ENCODE measurements at places on chromosomes 3 and 15. TPM values are rescaled to one million over a fixed set of nuclear protein-coding genes. Genes with fewer than 3 reads are reported as not detected.
A peak's percentile ranks its signal among the peaks of the same experiment; 100 is the strongest.

DNA sequence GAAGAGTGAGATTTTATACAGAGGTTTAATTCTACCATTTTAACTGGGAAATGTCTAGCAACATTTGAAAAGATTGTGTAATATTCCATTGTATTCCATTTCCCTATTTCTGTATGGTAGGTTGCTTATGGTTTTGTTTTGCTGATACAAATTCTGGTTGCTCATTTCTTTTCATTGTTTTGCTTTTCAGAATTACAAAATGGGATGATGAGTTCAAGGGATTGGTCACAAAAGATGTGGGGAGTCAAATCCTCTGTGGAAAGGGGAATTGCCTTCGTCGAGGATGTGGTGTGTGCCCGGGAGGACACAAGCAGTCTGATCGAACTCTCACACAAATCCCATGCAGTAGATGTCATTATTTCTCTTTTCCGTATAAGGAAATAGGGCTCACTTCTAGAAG, 18.3 kb downstream of the SLCO3A1 start:
- no peaks in the 10 kb centered on the region for H3K4me1 ChIP-seq
- H3K4me3 ChIP-seq, result no peak overlapping the region
- H3K36me3 ChIP-seq, result no peaks in the 10 kb centered on the region
- H3K27ac ChIP-seq, result no peak overlapping the region
- no peak for DNase-seq
- no peaks in the 10 kb centered on the region for H3K27me3 ChIP-seq

NR1I2 gene
- 0.08 TPM for total RNA-seq

DNA sequence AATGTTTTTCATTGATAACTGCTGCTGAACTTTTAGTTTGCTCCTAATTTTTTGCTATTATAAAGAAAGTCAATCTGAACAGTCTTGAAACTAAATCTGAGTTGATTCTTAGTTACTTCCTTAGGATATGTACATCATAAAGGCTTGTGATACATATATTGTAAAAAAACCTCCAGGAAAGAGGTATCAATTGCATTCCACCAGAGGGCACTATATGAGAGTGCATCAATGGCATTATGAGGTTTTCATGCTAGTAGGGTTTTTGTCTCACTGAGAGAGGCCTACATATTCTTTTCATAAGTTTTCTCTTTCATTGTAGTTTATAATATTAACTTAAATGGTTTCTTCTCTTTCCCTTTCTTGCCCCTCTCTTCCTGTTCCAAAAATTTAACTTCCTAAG, 46.9 kb downstream of the PIK3R4 start:
- no peak for DNase-seq
- no peak overlapping the region for H3K4me3 ChIP-seq
- H3K27me3 ChIP-seq, result no peaks in the 10 kb centered on the region
- no peaks in the 10 kb centered on the region for H3K4me1 ChIP-seq
- H3K27ac ChIP-seq, result no peak overlapping the region

DNA sequence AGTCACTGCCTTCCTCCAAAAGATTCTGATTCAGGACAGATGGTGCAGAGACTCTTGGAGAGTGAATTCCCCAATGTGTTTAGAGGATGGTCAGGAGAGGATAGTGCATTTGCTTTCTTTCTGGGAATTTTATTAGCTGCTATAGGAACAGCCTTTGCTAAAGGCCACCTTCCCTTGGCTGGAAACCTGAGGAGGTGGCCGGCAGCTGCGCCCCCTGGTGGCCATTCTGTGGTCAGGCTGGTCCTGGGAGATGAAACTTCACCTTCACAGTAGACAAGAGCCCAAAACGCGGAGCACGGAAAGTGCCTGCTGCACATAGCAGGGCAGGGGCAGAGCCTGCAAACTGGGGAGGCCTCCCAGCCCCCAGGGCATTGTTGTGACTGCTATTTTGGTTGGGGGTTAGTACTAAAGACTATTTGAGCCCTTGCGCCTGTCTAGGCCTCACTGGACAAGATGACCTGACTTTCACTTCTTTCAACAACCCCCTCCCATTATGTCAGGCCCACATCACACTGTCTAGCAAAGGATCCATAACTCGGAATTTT, 34.3 kb downstream of the SEC22C start:
- H3K27me3 ChIP-seq, result no peaks in the 10 kb centered on the region
- no peaks in the 10 kb centered on the region for H3K4me1 ChIP-seq
- 0 out of 2 replicates have a peak, but pooled peaks cover 5% of the 10 kb centered on the region for H3K36me3 ChIP-seq
- DNase-seq, result peak; percentile 36
- no peak overlapping the region for H3K27ac ChIP-seq

- no peak overlapping the region for H3K27ac ChIP-seq
- H3K4me1 ChIP-seq, result no peaks in the 10 kb centered on the region
Observed at GRCh38 chr3:196197524-196197923, 13.7 kb downstream of the ZDHHC19 start.

GRCh38 chr3:10602271-10602670, 96.9 kb upstream of the ATP2B2 start:
- no peak overlapping the region for H3K27ac ChIP-seq
- H3K4me3 ChIP-seq, result no peak overlapping the region
- DNase-seq, result no peak
- no peaks in the 10 kb centered on the region for H3K4me1 ChIP-seq

IL17RE gene
- 0.37 TPM for total RNA-seq

TMA7 gene
- 551 TPM for total RNA-seq

REC114 gene
- total RNA-seq, result not detected

GRCh38 chr15:87871731-87872320, 384.7 kb downstream of the NTRK3 start:
- no peak for DNase-seq
- H3K27ac ChIP-seq, result peak overlapping the region; percentile 36
- no peak overlapping the region for H3K4me3 ChIP-seq
- H3K36me3 ChIP-seq, result no peaks in the 10 kb centered on the region

GRCh38 chr3:58766587-58767282, 100.2 kb upstream of the FAM3D start:
- H3K4me3 ChIP-seq, result no peak overlapping the region
- H3K4me1 ChIP-seq, result no peaks in the 10 kb centered on the region
- H3K27me3 ChIP-seq, result no peaks in the 10 kb centered on the region
- no peaks in the 10 kb centered on the region for H3K36me3 ChIP-seq

EFHB gene
- total RNA-seq, result 0.11 TPM

LRRC2 gene
- 2.8 TPM for total RNA-seq

GRK7 gene
- total RNA-seq, result not detected

DNA sequence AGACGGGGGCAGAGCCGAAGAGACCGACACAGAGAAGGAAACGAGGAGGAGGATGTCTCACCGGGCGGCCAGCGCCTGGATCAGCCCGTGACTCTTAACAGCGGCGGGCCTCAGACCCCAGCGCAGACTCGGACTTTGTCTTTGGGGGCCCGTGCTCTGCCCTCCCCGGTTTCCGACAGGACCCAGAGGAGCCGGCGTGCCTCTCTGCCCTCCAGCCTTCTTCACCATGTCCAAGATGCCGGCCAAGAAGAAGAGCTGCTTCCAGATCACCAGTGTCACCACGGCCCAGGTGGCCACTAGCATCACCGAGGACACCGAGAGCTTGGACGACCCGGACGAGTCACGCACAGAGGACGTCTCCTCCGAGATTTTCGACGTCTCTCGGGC, 1.0 kb downstream of the TSC22D2 start:
- H3K4me3 ChIP-seq, result peak overlapping the region; percentile 78
- DNase-seq, result no peak
- no peaks in the 10 kb centered on the region for H3K27me3 ChIP-seq

- H3K4me1 ChIP-seq, result peaks cover 65% of the 10 kb centered on the region
- peak overlapping the region; percentile 60 for H3K27ac ChIP-seq
- no peak overlapping the region for H3K4me3 ChIP-seq
- peaks cover 5% of the 10 kb centered on the region for H3K36me3 ChIP-seq
Observed at GRCh38 chr15:82128401-82129148, 82.8 kb upstream of the MEX3B start.

- no peaks in the 10 kb centered on the region for H3K36me3 ChIP-seq
- DNase-seq, result no peak
- H3K27me3 ChIP-seq, result no peaks in the 10 kb centered on the region
- H3K4me1 ChIP-seq, result peaks cover 12% of the 10 kb centered on the region
- H3K27ac ChIP-seq, result no peak overlapping the region
Observed at GRCh38 chr3:187926620-187927019, 181.4 kb upstream of the BCL6 start.

DNA sequence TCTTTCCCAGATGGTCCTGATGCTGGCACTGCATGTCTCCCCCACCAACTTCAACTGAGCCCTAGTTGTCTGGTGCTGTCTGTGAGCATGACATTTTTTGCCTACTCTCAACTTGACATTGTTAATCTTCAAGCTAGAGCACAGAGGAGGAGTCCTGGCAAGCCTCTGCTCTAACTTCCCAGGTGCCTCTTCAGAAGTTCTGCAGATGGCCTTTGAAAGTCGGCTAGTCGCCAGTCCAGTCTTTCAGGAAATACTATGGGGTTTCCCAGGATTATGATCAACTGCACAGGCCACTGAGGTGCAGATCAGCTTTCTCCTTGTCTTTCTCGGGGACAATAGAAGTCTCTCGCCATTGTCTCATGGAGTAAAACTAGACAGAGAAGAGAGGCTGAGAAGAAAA, 86.7 kb downstream of the ST8SIA2 start:
- H3K36me3 ChIP-seq, result no peaks in the 10 kb centered on the region
- no peaks in the 10 kb centered on the region for H3K4me1 ChIP-seq
- no peaks in the 10 kb centered on the region for H3K27me3 ChIP-seq
- H3K4me3 ChIP-seq, result no peak overlapping the region
- no peak for DNase-seq

GRCh38 chr15:76642671-76643070, 262.5 kb downstream of the SCAPER start:
- no peak for DNase-seq
- no peaks in the 10 kb centered on the region for H3K36me3 ChIP-seq
- no peak overlapping the region for H3K4me3 ChIP-seq
- no peak overlapping the region for H3K27ac ChIP-seq
- no peaks in the 10 kb centered on the region for H3K4me1 ChIP-seq

CYP1A2 gene
- not detected for total RNA-seq

DNA sequence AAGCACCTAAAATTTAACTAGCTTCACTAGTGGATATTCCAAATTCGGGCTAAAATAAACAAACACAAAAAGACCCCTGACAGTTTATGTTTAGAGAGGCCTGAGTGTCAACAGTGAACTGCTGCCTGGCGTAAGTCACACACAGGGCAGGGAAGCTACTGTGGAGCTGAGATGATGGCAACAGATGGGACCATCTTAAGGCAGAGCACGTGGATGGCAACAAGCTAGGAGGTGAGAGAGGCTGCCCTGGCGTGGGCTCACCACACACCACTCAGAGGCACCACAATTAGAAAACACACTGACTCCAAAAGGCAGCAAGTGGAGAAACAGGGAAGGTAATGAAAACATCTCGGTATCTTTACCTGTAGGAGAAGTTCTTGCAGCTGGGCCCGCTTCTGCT, 93.3 kb downstream of the ATP1B3 start:
- H3K36me3 ChIP-seq, result no peaks in the 10 kb centered on the region
- no peak overlapping the region for H3K4me3 ChIP-seq
- no peaks in the 10 kb centered on the region for H3K4me1 ChIP-seq
- no peaks in the 10 kb centered on the region for H3K27me3 ChIP-seq

ARPP21 gene
- total RNA-seq, result not detected

SERPINI2 gene
- not detected for total RNA-seq

CPLX3 gene
- not detected for total RNA-seq

SLC28A2 gene
- not detected for total RNA-seq

DNA sequence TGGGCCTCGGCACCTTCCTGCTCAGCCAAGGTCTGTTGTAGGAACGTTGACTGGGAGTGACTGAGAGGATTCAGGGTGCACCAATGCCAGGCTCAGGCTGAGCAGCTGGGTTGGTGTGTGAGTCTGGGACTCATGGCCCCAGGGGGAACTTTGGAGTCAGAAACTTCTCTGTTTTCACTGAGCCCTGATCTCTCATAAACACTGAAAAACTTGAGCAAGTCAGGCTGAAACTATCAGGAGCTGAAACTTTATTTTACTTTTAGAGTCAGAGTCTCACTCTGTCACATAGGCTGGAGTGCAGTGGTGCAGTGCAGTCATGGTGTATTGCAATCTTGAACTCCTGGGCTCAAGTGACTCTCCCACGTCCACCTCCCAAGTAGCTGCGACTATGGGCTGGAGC, 3.0 kb downstream of the TRAK1 start:
- no peak overlapping the region for H3K27ac ChIP-seq
- no peak for DNase-seq
- H3K4me1 ChIP-seq, result peaks cover 48% of the 10 kb centered on the region
- no peak overlapping the region for H3K4me3 ChIP-seq

GRCh38 chr3:176807938-176808337, 389.3 kb downstream of the TBL1XR1 start:
- no peak overlapping the region for H3K27ac ChIP-seq
- DNase-seq, result no peak
- no peaks in the 10 kb centered on the region for H3K4me1 ChIP-seq

DNA sequence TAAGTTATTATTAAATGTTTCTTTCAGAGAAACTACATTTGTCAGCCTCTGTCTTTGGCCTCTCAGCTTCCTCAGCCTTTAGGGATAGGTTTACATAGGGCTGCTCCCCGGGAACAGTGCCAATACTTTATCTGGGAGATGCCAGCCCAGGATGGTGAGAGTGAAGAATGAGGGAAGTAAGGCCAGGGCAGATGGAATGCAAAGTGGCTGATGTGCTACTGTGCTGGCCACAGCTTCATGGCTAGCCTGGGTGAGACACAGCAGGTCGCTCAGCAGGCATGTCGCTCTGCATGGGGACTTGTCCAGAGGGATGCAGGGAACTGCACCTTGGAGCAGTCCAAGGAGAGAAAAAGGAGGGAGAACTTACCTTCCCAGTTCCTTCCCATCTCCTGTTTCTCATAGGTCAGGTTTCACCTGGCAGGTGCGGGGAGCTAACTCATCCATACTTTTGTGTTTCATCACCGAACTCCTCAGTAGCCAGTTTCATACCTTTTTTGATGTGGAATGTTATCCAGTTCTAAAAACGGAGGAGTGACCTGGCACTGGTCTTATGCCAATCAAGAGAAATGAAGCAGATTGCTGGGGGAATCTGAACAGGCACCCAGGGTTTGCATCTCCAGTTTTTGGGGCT, 30.9 kb upstream of the C15orf39 start:
- H3K27ac ChIP-seq, result peak overlapping the region; percentile 42
- no peak overlapping the region for H3K4me3 ChIP-seq
- no peaks in the 10 kb centered on the region for H3K36me3 ChIP-seq
- DNase-seq, result no peak
- peaks cover 54% of the 10 kb centered on the region for H3K4me1 ChIP-seq
- H3K27me3 ChIP-seq, result no peaks in the 10 kb centered on the region

- H3K36me3 ChIP-seq, result no peaks in the 10 kb centered on the region
- H3K4me1 ChIP-seq, result no peaks in the 10 kb centered on the region
- H3K4me3 ChIP-seq, result no peak overlapping the region
- H3K27ac ChIP-seq, result no peak overlapping the region
- no peaks in the 10 kb centered on the region for H3K27me3 ChIP-seq
Observed at GRCh38 chr15:100104245-100104644, 237.5 kb downstream of the ADAMTS17 start.

ZIC1 gene
- total RNA-seq, result 10.9 TPM

FETUB gene
- total RNA-seq, result not detected

IMPG2 gene
- total RNA-seq, result 0.05 TPM

CDHR4 gene
- total RNA-seq, result not detected

SPINT1 gene
- total RNA-seq, result not detected

DNA sequence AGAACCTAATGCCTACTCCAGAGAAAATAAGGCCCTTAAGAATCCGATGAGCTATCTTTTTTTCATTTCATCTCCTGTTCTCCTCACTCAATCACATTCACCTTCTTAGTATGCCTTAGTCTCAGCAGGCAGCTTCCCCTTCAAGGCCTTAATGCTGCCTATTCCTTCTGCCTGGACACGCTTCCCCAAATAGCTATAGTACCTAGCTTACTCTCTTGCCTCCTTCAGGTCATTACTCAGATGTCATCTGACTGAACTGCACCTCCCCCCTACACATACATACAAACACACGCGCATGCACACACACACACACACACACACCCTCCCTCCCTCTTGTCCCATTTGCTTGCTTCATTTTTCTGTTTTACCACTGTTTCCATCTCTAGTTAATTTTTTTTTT, 191.5 kb upstream of the MLF1 start:
- no peak overlapping the region for H3K27ac ChIP-seq
- H3K36me3 ChIP-seq, result no peaks in the 10 kb centered on the region
- no peak overlapping the region for H3K4me3 ChIP-seq
- no peaks in the 10 kb centered on the region for H3K27me3 ChIP-seq
- no peak for DNase-seq

GNB4 gene
- 113 TPM for total RNA-seq
